NCI-H187 treated with DMSO at 0.1 percent for 48 hours (cell line): ENCODE measurements at places on chromosomes 4 and X.

DNA sequence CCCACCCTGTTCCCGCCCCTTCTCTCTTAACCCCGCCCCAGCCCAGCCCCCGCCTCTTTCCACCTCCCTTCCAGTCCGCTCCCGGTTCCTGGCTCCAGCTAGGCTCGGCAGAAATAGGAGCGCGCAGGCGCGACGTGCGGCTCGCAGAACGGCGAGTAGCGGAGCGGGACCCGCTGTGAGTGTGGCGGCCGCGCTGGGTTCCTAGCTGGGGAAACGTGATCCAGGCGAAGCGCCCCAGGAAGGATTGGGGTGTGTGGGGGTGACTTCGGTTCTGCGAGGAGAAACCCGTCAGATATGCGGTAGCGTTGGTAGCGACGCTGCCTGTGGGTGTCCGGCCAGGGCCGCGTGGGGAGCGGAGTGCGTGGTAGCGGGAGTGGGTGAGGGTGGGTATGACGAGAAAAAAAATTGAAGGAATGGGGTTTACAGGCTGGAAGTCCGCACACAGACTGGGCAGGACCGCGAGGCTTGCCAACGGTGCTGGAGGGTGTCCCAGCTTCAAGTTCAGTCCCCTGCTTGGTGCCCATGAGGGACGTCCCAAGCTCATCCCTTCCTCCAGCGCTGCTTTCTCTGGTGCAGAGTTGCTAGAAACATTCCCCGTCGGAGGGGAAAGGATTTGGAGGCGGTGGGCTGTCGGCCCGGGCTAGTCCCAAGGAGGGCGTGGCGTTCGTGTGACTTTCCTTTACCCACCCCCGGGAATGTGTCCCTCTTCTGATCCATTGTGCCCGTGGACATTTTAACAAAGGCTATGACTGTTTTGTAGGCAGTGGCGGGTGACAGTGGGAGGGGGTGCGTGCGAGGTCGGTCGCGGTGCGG lies at the start of gene PRRG1:
TSS of gene PRRG1 (plus strand) at position 144 of the 813 bp plus-strand sequence. CDS start 56,886 bp downstream, outside the sequence.
- no peak for DNase-seq

DNA sequence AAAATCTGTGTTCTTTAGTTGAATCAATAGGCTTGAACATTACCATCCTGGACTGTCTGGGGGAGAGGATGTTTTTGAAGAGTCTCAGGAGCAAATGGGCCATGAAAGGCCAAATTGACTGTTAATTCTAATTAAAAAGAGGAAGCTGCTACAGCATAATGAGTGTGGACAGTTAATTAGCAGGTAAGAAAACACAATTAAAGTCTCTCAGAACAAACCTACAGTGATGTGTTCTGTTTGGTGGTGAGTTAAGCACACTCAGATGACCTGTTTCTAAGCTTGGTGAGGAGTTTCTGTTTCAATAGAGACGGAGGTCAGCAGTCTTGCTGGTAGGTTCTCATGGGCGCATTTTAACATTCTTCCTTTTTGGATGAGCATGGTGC lies 68.1 kb downstream of the DRD5 start:
- DNase-seq, result no peak

DNA sequence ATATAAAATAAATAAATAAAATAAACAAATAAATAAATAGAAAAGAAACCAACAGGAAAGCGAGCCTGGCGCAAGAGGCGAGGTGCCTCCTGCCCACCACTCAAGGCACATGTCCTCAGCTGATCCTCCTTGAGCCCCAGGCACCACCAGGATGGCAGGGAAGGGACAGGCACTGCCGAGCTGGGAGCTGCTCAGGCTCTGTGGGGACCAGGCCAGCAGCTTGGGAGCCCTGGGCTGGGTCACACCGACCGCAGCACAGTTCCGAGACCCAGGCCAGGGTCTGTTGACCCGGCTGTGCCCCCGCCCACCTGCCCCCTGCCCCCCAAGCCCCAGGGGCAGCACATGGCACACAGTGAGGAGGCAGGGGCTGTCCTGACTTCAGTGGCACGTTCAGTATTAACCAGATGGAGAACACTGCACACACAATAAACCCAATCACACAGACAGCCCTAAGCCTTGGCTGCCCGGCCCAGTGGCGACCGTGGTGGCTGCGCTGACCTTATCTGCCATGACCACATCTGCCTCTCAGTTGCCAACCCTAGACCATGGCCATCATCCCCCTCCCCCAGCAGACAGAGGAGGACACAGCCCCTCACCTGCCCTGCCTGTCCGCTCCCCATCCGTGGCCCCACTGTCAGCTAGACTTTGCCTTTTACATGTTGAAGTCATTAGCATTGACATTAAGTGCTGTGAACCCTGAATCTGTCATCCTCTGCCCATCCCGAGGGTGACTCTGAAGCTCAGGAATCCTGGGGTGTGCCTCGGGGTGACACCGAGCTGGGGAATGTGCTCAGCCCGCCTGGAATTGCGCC lies 2.9 kb upstream of the TREX2 start:
- no peak for DNase-seq

DNA sequence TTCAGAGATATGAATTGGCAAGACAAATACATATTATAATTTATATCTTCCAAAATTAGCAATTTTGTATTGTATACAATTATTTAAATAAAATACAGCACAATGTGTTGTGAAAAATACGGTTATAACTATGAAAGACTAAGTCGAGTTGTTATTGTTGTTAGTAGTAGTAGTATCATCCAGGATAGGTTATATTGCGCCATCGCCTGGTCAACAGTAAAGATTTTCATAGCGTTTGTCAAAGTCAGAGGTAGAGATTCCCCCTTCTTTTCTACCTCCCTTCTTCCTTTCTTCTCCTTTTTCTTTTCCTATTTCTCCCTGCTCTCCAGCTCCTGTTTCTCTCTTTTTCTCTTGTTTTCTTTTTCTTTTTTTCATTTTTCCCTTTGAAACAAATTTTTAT lies 499.1 kb upstream of the EPHA5 start:
- DNase-seq, result no peak
